ENCODE measurements at places on chromosomes 5 and 9. TPM values are rescaled to one million over a fixed set of nuclear protein-coding genes. Genes with fewer than 3 reads are reported as not detected.

OR1B1 gene
- not detected for total RNA-seq

DOK3 gene
- total RNA-seq = 0.55 TPM

TRIM52 gene
- 2.3 TPM for total RNA-seq

SMAD5 gene
- 38.5 TPM for total RNA-seq

CNTLN gene
- 2.8 TPM for total RNA-seq

TMEFF1 gene
- total RNA-seq = 0.62 TPM

Data from hair follicular keratinocyte (primary cell).